ENCODE measurements at places on chromosomes 2 and 18. TPM values are rescaled to one million over a fixed set of nuclear protein-coding genes. Genes with fewer than 3 reads are reported as not detected.

GRCh38 chr2:64262816-64263215 is 118.6 kb upstream of the PELI1 start:
- H3K4me1 ChIP-seq = peaks cover 2% of the 10 kb centered on the region
- no peak overlapping the region for H3K27ac ChIP-seq
- no peaks in the 10 kb centered on the region for H3K36me3 ChIP-seq
- no peak overlapping the region for H3K4me3 ChIP-seq

GRCh38 chr18:64097497-64097896 is 51.4 kb downstream of the LINC00305 start:
- no peaks in the 10 kb centered on the region for H3K4me1 ChIP-seq
- no peak overlapping the region for H3K27ac ChIP-seq
- no peaks in the 10 kb centered on the region for H3K27me3 ChIP-seq
- no peak for DNase-seq

FSIP2 gene
- 0.76 TPM for total RNA-seq

GRCh38 chr2:79219383-79219988 is 59.9 kb upstream of the REG3A start:
- no peaks in the 10 kb centered on the region for H3K4me1 ChIP-seq
- no peak overlapping the region for H3K4me3 ChIP-seq
- H3K27ac ChIP-seq = no peak overlapping the region
- no peak for DNase-seq
- no peaks in the 10 kb centered on the region for H3K36me3 ChIP-seq

Measured in ovary (tissue), 10 donors.